Stimulated activated CD8-positive, alpha-beta memory T cell treated with anti-CD3 and anti-CD28 coated beads, Interleukin-15, amount 100 ng/mL, for 24 hours (primary cell): ENCODE measurements at places on chromosomes 11 and 22.

DNA sequence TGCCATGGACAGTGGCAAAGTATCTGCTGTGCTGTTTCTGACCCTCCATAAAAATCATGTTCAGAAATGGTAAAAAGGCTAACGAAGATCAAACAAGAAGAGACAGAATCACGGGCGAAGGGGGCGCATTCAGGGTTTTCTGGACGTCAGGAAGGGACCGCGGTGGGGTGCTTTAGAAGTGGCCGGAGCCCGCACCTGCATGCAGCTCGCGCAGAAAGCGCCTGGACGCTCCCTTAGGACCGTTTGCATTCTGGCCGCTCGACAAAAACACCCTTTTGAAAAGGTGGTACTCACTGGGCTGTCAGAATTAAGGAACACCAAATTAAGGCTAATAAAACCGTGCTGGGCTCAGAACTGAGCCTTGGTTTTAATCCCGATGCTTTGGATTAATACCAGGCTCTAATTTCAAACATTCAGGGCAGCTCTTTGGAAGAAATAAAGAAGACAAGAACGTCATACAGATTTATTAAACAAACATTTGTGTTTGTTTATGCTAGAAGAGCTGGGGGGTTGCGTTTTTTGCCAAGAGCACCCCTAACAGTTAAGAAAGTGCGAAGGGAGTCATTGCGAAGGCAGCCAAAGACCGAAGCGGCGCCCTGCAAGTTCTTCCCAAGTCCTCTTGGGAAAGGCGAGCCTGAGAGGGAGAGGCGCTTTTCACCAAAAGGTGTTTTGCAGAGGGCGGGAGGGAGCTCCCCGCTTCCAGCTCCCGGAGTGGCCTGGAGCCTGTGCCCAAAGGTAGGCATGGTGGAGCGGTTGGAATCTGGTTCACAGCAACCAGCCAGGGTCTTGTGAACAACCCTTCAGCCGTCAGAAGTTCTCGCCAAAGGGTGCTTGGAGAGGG is 47.7 kb upstream of the DBX1 start:
- no peak for DNase-seq

DNA sequence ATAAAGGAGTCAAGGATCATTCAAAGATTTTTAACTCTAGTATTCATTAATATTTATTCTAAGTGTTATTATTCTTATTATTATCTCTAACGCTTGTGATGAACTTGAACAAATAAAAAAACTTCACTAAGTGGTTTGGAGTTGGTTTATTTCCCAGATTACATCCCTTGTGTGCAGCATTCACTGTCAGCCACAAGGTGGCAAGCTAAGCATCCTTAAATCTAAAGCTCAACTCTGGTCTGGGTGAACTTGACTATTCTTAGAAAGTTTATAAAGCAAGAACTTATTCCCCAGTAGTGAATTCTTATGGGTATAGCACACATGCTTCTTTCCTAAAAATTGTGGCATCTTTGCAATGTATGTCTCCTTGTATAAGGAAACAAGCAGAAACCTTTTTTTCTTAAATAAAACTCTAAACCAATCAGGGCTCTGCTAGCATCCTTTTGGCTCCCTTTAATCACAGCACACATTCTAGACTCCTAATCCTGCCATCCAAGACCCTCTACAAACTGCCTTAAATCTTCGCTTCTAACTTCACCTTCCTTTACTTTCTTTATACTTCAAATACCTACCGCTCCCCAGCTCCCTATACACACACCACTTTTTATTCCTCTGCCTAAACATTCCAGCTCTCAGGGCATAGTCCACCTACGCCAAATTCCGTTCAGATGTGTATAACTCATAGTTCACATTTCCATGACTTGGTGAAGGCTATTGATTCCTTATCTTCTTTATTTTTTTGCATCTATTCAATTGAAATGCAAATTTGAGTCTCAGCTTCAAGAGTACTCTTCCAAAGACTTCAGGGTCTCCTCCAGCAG is 1068.8 kb downstream of the DLG2 start:
- DNase-seq: no peak

DNA sequence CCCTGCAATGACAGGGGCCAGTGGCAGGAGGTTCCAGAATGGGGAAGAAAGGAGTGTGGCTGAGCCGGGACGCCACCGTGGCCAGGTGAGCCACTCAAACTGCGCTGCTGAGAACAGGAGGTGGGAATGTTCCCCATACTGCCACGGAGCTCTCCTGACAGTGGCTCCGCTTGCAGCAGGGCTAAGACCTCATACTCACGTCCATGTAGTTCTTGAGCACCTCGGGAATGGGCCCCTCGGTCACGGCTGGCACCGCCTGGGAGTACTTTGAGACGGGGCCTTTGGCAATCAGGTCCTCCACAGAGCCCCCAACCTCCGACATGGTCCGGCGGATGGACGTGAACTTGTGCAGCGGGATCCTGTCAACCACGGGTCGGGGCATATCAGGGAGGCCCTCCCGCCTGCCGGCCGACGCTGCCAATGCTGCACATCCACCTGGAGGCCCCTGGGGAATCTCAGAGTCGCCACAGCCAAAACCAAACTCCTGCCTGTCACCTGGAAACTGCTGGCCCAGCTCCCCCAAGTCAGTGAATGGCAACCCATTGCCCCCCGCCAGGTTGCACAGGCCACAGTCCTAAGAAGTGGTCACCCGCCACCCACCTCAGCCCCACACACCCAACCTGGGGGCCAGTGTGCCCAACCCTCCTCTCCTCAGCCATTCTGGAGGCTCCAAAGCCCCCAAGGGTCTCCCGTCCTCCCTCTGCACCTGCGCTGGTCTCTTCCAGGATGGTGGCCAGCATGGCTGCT is 2.4 kb downstream of the CTSD start:
- no peak for DNase-seq

DNA sequence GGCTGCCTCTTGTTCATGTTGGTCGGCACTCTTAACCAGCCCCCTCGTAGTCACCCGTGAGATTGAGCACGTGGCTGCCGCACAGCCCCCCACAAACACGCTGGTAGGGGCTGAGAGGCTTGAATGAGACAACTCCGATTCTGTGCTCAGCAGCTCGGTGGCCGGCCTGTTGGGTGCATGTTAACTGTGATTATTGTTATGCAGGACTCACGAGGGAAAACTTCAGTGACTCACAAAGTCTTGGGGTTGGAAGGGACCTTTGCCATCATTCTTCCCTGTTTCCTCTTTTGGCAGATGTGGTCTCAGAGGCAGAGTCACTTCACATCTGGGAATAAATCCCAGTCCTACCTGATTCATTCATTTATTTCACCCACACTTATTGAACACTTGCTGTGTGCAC is 75.2 kb downstream of the ADAMTS15 start:
- no peak for DNase-seq

GRCh38 chr11:61090982-61091372 is 11.3 kb upstream of the CD5 start:
- no peak for DNase-seq

DNA sequence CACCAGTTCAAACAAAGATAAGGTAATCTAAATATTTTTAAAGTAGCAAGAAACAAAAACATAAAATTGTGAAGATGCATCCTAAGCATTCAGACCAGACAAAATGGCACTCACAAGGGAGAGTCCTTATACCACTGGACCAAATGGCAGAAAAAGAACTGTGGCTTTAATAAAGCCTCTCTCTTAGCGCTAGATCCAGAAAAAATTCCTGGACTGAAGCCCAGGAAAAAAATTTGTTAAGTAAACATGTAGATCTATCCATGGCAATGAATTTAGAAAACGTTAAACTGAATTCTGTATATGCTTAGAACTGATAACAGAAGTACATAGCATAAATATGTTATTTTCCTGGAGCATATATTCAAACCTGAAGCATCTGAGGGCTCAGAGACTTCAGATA is 11.8 kb upstream of the CD59 start:
- DNase-seq: no peak

- no peak for DNase-seq
Observed at GRCh38 chr22:25806579-25806978, 64.6 kb downstream of the MYO18B start.

- DNase-seq: no peak
Observed at GRCh38 chr11:46827995-46828394, 18.1 kb downstream of the CKAP5 start.
